Endothelial cell of umbilical vein (primary cell): ENCODE measurements at places on chromosomes 1 and 21. TPM values are rescaled to one million over a fixed set of nuclear protein-coding genes. Genes with fewer than 3 reads are reported as not detected.

The CR1 gene
- total RNA-seq, result not detected in 2 replicates

The PCBP3 gene
- total RNA-seq, result 0.39 and 1.1 TPM in 2 replicates

DNA sequence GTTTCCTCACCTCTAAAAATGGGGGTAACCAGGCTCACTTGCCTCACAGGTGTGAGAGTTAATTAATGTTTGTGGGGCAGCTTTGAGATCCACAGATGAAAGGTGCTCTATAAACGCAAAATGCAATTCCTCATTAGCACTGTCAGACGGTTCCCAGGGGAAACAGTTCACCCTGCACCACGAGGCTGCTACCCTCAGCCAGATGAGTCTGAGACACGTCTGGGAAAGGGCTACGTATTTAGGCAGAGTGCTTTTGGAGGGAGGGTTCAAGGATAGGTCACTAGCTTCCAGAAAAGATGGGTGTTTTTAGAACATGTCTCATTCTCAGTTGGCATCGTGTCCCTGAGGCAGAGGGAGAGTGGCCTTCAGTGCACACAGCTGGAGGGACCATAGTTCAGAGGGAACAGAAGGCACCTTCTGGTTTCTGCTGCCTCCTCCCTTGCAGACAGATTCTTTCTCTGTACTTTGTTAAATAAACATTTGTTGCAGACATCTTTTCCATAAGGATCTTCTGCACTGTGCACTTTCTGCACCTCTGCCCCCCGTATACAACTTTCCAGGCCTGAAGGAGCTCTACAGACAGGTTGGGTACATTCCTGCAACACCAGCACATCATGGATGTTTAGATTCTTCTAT, 139.9 kb downstream of the CLIC6 start:
- peak; percentile 27 for DNase-seq

The TDRD5 gene
- total RNA-seq, result not detected in 2 replicates

The SPRR1A gene
- not detected in 2 replicates for total RNA-seq

DNA sequence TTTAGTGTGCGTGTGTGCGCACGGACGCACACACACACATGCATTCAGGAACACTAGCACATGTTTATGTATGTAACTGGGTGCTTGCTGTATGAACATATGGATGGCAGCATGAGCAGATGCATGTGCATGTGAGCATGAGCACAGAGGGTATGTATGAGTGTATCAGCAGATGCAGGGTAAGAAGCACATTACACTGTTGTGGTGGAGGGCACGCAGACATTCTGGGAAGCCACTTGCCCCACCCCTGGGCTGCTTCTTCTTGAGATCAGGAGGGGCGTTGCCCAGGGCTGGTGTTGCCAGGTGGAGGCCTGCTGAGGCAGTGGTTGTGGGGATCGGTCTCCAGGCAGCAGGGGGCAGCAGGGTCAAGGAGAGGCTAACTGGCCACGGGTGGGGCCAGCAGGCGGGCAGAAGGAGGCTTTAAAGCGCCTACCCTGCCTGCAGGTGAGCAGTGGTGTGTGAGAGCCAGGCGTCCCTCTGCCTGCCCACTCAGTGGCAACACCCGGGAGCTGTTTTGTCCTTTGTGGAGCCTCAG, 3.9 kb upstream of the P3R3URF start:
- no peak for DNase-seq

DNA sequence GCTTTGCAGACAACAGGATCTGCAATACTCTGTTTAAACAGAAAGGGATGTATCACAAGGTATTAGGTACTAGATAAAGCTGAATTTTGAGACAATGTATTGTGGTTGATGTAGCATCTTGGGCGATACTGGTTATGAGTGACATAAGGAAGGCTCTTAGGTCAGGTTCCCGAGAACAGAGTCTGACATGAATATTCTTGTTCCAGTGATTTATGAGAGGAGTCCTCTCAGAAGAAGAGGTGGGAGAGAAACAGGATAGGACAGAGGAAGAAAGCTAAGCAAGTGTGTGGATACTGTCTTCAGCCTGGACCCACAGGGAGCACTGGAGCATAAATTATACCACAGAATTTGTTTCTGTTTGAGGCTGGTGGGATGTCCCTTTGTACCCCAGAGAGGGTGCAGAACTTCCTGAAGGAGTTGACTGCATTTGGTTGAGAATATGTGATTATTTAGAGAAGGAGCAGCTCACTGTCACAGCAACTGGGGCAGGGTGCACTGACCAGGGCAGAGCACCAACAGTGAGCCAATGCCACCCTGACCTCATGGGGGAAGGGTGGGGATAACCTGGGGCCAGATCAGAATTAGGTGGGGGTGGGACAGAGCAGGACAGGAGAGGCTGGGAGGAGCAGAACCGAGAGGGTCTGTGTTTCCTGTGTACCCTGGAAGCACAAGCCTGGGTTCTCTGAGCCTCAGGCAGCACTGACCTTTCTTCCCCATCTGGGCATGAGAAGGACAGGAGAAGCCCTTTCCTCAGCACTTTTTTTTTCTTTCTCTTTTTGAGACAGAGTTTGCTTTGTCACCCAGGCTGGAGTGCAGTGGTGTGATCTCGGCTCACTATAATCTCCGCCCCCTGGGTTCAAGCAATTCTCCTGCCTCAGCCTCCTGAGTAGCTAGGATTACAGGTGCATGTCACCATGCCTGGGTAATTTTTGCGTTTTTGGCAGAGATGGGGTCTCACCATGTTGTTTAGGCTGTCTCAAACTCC, 36.3 kb upstream of the SLC6A9 start:
- DNase-seq, result no peak

DNA sequence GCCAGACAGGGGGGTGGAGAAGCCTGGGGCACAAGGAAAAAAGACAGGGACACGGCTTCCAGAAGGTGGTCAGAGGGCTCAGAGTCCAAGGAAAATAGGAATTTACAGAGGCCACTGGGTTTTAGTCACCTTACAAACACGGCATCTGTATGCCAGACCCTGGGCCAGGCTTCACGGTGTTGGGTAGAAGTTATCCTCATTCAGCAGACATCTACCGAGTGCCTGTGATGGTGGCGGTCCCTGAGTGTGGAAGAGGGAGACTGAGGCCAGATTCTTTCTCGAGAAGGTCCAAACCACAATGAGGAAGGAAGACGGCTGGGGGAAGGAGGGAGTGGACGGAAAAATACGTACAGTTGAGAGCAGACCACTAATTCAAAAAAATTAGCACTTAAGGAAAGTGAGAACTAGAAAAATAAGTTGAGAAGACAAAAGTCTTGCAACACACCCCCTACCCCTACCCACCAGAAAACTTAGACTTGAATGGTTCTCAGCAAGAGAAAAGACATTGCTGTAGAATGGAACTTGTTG, 864 bp upstream of the BTG2 start:
- no peak for DNase-seq
